Calu3 (cell line): ENCODE measurements at places on chromosomes 4 and X. TPM values are rescaled to one million over a fixed set of nuclear protein-coding genes. Genes with fewer than 3 reads are reported as not detected.

The LAS1L gene
- total RNA-seq: 48.4 and 55.2 TPM in 2 replicates

The RAB39B gene
- 0.38 and 0.44 TPM in 2 replicates for total RNA-seq

The FABP2 gene
- not detected in 2 replicates for total RNA-seq

The TCEAL6 gene
- total RNA-seq: not detected in 2 replicates

The GPR173 gene
- total RNA-seq: 0.68 and 0.78 TPM in 2 replicates

The NPY1R gene
- 6.9 and 11.3 TPM in 2 replicates for total RNA-seq

The HERC5 gene
- total RNA-seq: 20.1 and 44.2 TPM in 2 replicates

The DAPP1 gene
- total RNA-seq: 25.9 and 30.6 TPM in 2 replicates

DNA sequence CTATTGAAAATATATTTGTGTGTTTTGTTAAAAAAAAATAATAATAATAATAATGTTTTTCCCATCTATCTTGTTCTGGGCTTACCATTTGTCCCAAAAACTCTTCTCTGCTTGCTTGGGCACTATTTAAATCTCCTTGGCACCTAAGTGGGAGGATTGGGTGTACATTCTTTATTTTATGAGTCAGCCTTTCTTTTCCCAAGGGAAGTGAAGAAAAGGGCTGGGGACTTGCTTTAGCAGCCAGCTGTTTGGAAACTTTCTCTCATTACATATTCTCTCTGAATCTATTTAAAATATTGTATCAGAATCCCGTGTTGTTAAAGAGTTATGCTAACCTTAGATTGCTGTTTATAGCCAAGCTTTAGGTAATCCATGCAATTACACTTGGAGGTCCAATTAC, 2332.4 kb downstream of the ARAP2 start:
- no peak for DNase-seq

DNA sequence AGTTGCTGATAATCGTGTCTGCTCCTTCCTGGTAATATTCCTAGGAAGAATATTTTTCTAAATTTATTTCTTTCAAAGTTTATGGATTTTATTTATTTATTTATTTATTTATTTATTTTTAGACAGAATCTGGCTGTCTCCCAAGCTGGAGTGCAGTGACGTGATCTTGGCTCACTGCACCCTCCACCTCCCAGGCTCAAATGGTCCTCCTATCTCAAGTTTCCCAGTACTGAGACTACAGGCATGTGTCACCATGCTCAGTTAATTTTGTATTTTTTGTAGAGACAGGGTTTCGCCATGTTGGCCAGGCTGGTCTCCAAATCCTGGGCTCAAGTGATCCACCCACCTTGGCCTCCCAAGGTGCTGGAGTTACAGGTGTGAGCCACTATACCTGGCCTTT, 48.9 kb downstream of the PDLIM5 start:
- no peak for DNase-seq

GRCh38 chrX:17788439-17788838, 51.1 kb downstream of the SCML1 start:
- peak; percentile 39 for DNase-seq

DNA sequence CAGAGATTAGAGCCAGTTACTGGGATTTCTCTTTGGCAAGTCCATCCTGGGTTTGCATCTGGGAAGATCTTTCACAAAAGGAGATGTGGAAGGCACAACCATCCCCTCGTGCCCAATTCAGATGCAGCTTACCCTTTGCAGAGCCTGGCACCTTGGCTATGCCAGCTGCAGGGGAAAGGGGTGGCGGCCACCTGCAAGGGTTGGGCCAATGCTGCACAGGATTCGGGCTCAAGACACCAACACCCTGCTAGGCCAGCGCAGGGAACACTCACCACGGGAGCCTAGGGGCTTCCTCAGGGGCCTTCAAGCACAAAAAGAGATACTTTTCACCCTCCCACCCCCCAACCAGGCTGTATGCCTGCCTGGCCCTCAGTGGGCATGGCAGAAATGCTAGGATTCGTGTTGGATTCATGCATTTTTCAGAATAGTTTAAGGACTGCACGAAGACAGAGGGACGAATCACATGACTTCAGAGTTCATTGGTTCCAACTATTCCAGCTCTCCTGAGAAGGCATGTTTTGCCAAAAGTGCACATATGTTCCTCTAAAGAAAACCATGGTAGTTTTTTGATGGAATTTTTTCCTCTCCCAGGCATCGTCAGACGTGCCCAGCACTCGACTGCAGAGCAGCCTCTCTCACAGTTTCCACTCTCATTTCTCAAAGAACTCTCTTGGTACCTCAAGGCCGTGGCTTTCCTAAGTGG, 94.4 kb downstream of the PHKA2 start:
- DNase-seq: no peak

- peak; percentile 14 for DNase-seq
Observed at GRCh38 chrX:36867143-36867542, 141.0 kb upstream of the FAM47C start.

GRCh38 chrX:47796433-47796906, 40.2 kb upstream of the ZNF81 start:
- no peak for DNase-seq

DNA sequence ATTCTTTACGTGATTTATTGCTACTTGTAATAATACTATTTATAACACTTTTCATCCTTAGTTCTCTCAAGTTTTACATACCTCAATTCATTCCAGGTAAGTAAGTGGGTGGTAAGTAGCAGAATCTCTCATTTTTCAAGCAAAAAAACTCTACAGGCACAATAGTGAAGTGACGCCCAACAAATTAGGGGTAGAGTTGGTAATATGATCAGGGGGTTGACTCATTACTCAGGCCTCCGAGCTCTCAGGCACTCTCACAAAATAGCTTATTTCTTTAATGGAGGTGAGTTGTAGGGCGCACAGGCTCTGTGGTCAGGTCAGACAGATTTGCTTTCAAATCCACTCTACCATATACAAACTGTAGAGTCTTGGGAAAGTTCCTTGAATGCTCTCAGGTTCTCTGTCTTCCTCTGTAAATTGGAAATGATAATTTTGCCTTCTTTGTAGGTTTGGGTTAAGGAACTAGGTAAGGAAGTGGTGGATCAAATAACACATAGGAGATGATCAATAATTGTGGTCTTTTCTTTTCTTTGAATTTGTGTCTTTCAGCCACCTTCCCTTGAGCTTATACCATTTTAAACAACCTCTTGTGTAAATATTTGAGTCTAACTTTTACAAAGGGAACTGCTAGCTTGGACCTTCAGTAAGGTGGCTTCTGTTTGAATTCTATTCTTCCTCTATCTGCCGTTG, 134.9 kb upstream of the LEF1 start:
- DNase-seq: peak; percentile 5

DNA sequence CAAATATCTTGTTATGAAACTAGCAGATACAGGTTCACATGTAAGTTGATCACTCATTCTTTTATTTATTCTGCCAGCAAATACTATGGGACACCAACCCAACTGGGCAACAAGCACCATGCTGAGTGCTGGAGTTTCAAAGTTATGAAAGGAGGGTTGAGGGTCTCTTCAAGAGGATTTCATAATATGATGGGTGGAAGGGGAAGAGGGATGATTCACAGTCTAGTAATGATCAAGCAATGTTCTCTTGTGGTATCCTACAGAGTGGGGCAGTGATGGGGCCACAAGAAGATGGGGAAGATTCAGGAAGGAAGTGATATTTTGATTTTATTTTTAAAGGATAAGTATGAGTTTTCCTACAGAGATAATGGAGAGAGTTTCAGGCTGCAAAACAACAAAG, 46.2 kb upstream of the TXK start:
- no peak for DNase-seq

DNA sequence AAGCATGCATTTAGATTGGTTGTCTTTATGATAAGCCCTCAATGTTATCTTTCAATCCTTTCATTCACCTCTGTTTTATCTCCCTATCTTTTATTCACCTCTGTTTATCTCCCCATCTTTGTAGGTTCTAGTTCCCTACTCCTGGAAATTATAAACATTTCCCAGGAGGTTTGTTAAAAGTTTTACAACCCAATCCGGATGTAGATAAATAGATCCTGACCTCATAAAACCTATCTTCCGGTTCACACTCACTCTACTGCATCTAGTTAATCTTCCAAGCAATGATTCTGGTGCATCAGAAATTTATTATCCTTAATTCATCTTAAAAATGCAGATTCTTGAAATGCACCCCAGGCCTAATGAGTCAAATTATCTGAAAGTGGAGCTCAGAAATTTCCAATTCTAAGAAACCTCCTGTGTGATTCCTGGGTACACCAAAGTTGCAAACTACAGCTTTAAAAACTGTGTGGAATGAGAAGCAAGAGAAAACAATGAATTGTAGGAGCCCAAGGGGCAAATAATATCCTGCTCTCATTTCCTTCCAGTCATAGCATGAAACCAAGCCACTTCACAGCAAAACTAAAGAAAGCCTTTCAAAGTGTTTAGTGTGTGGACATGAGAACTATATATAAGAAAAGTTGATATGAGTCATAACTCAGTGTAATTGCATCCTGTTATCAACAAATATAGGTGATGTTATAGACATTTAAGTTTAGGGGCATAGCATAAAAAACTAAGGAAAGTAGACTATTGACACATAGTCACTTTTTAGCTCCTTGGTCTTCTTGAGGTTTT, 51.1 kb upstream of the UGT8 start:
- DNase-seq: no peak

DNA sequence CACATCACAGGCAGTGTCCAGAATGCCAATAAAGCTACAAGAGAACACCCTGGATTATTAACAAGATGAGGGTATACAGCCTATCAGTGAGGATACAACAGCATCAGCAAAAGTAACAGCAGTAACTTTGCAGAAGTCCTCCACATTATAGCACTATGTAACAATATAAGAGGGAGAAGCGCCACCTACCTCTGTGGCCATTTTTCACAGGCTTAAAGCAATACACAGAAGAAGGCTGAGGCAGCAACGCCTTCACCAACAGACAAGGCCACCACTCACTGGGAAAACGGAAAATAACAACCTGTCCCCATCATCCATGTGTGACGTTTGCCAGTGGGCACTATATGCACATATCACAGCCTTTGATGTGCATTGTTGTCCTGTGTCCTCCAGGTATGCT, 12.5 kb downstream of the RTL8B start:
- DNase-seq: no peak

DNA sequence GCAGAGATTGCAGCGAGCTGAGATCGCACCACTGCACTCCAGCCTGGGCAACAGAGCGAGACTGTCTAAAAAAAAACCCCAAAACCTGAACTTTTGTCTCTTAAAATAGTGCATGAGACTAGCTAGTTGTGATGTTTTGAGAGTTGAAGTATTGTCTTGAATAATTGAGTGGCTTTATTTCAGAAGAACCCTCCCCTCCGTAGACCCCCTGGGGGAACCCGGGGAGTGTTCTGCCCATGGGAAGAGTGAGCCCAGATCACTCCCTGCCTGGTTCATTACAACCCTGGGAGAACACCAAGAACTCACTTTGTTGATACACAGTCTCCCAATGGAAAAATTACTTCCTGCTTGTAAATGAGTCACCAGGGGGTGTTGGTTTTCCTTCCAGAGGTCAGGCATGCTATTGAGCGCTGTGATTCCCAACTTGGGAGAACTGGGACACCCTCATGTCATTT, 65.3 kb upstream of the SHISA3 start:
- DNase-seq: no peak

- DNase-seq: no peak
Observed at GRCh38 chr4:54493862-54494261, 163.9 kb upstream of the KIT start.

GRCh38 chrX:125306335-125306866, 13.3 kb upstream of the TEX13C start:
- no peak for DNase-seq

- no peak for DNase-seq
Observed at GRCh38 chr4:173661001-173661400, 131.0 kb upstream of the HAND2 start.

GRCh38 chr4:24559889-24560288, 24.5 kb downstream of the DHX15 start:
- no peak for DNase-seq

DNA sequence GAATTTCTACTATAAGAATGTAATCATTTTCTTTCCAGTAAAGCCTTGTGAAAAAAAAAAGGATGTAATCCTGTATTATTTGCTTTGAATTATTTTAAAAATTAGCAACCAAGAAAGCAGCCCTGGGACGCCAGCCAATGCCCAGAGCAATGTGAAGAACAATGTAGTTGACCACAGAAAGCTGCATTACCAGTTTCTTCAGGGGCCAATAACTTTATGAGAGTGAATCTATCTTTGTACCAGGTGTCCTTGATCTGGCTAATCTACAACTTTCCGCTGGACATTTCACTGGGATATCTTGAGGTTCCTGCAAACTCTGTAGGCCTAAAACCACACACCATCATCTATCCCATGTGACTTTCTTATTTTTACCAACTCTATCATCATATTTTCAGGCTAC, 7.6 kb upstream of the KLHL2 start:
- DNase-seq: peak; percentile 33

GRCh38 chr4:172780566-172781081, 388.0 kb upstream of the GALNT7 start:
- no peak for DNase-seq

DNA sequence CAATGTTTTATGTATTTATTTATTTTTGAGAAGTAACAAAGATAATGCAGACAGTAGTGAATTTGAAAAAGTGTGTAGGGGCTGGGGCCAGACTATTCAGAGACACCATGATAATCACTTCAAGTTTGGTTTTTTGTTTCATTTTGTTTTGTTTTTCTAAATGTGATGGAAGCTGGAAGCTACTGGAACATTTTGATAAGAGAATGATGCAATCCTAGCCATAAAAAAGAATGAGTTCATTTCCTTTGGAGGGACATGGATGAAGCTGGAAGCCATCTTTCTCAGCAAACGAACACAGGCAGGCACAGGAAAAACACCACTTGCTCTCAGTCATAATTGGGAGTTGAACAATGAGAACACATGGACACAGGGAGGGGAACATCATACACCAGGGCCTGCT, 706.6 kb upstream of the EPHA5 start:
- DNase-seq: no peak

DNA sequence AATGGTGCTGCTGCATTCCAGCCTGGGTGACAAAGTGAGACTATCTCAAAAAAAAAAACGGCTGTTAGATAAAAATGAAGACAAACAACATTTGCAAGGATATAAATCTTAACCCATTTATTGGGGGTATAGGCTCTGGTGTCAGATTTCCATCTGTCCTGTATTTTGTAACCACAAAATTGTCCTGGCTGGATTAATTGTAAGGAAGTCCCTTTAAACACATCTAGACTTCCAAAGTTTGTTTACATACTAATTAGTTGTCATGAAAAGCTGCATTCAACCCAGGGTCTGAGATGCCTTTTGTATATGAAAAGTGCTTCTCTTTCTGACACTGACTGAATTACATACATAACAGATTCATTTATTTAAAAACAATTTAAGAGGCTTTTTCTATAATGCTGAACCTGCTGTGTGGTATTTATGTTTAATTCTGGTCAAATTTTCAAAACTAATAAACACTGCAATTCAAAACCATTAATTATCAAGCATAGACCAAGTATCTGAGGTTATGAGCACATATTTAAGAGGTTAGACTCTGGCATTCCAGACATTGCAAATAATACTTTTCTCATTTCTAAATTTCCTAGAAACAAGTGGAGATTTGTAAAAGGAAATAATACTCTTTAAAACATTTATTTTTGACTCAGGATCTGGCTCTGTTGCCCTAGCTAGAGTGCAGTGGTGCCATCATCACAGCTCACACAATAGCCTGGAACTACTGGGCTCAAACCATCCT, 17.5 kb upstream of the UGDH start:
- DNase-seq: no peak

- DNase-seq: peak; percentile 24
Observed at GRCh38 chr4:185358514-185358913, 37.2 kb downstream of the LRP2BP start.

- no peak for DNase-seq
Observed at GRCh38 chr4:1648962-1649361, 35.2 kb downstream of the FAM53A start.

GRCh38 chr4:48073567-48074103, 57.1 kb downstream of the NIPAL1 start:
- no peak for DNase-seq

GRCh38 chr4:189060104-189060503, 880.6 kb upstream of the FRG1 start:
- no peak for DNase-seq
